Activated CD4-positive, alpha-beta T cell treated with anti-CD3 and anti-CD28 coated beads for 48 hours (primary cell): ENCODE measurements at places on chromosomes 3 and 15.
A peak's percentile ranks its signal among the peaks of the same experiment; 100 is the strongest.

GRCh38 chr3:3560591-3561311 is 238.5 kb upstream of the LRRN1 start:
- DNase-seq, result no peak

DNA sequence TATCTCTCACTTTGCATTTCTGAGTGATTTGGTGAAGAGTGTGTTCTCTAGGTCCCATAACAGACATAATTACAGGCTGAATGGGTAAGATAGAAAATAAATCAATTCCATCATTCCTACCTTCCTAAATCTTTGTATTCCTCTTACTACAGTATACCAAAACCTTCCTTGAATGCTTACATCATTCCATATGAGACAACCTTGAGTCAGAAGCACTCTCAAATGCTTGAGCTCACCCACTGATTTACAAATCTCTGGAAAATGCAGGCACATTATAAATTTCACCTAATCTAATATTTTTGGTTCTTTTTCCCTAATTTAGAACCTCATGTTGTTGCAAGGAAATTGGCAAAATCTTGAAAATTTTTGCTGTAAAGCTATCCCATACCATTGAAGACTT is 239.1 kb downstream of the CBLB start:
- no peak for DNase-seq

GRCh38 chr3:157122116-157122515 is 37.8 kb downstream of the CCNL1 start:
- DNase-seq, result no peak

GRCh38 chr15:70831094-70831911 is 22.7 kb downstream of the LARP6 start:
- DNase-seq, result no peak

GRCh38 chr15:46088486-46089445 is 453.9 kb downstream of the SQOR start:
- DNase-seq, result no peak

DNA sequence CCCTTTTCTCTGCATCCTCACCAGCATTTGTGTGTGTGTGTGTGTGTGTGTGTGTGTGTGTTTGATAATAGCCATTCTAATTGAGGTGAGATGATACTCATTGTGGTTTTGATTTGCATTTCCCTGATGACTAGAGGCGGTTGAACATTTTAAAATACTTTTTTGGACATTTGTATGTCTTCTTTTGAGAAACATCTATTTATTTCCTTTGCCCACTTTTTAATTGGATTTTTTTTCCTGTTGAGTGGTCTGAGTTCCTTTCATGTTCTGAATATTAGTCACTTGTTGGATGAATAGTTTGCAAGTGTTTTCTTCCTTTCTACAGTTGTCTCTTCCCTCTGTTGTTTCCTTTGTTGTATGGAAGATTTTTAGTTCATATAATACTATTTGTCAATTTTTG is 54.3 kb upstream of the THSD4 start:
- no peak for DNase-seq

- no peak for DNase-seq
Measured at GRCh38 chr15:53453253-53454105, 306.0 kb downstream of the WDR72 start.

DNA sequence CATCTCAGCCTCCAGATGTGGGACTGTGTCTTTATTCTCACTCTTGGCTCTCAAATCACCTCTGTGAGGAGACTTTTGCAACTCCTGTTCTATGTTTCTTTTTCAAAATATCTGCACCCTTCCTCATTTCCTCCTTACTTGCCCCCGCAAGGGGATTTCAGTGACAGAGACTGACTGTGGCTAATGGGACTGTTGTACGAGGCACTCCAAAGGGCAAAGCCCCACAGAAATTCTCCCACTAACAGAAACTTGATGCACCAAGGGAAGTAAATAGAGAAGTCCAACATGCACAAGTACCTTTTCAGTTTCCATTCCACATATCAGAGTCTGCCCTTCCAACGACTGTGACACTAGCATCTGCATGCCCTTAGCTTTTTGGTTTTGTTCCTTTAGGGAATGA is 69.7 kb downstream of the LRRK1 start:
- DNase-seq, result no peak

- no peak for DNase-seq
Measured at GRCh38 chr15:52368402-52368801, 72.8 kb upstream of the MYO5C start.

GRCh38 chr3:43181202-43181821 is 75.4 kb upstream of the POMGNT2 start:
- DNase-seq, result peak; percentile 67

DNA sequence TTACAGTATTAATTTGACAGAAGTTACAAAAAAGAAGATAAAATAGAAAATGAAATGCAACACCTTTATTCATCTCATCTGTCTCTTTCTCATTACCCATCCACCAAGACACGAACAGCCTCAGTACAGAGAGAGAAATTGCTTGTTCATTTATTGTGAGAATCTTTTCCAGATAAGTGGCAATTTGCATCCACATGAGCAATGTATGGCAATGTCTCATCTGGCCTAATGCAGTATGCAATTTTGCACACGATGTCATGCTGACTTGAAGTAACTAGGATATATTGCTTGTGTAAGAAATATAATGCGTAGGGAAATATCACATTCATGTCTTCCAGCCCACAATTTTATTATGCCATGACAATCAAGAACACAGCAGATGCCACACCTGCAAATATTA is 866.9 kb downstream of the ROBO1 start:
- no peak for DNase-seq

DNA sequence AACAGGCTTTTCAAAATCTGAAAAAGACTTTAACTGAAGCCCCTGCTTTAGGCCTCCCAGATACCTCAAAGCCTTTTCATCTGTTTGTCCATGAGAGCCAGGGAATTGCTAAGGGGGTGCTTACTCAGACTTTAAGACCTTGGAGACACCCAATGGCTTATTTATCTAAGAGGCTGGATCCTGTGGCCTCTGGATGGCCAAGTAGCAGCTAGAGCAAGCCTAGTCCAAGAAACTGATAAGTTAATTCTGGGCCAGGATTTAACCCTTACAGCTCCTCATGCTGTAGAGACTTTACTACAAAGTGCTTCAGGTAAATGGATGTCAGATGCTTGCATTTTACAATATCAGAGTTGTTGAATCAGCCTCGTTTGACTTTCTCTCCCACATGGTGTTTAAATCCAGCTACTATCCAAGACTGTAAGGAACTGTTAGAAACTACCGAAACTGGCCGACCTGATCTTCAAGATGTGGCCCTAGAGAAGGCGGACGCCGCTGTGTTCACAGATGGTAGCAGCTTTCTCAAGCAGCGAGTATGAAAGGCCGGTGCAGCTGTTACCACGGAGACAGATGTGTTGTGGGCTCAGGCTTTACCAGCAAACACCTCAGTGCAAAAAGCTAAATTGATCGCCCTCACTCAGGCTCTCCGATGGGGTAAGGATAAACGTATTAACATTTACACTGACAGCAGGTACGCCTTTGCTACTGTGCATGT is 3.3 kb downstream of the DET1 start:
- DNase-seq, result no peak

DNA sequence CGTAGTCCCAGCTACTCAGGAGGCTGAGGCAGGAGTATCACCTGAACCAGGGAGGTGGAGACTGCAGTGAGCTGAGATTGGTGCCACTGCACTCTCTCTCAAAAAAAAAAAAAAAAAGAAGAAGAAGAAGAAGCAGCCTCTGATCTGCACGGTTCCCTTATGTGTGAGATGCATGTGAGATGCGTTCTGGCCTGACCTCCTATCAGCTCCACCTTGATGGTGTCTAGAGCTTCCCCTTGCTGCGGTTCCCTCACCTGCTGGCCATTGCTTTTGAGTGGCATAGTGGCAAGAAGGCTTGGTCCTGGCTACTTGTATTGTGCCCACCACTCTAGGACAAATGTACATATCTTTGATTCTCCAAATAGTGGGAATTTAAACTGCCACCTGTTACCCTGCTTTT is 49.4 kb upstream of the CFAP161 start:
- DNase-seq, result no peak

DNA sequence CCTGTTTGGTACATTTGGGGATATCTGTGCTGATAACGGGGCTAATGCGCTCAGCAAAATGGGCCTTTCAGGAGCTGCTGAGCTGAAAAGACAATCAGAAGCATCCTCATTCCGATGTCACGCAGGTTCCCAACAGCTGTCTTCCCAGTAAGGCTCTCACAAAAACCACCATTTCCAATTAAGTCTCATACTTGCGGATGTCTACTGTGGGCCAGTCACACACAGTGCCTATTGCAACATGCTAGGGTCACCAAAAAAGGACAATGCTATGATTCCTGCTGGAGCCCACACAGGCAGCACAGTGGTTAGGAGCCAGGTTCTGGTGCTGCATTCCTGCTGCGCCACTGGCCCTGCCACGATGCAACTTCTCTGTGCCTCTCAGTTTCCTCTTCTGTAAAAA is 16.4 kb upstream of the LDHAL6B start:
- no peak for DNase-seq

DNA sequence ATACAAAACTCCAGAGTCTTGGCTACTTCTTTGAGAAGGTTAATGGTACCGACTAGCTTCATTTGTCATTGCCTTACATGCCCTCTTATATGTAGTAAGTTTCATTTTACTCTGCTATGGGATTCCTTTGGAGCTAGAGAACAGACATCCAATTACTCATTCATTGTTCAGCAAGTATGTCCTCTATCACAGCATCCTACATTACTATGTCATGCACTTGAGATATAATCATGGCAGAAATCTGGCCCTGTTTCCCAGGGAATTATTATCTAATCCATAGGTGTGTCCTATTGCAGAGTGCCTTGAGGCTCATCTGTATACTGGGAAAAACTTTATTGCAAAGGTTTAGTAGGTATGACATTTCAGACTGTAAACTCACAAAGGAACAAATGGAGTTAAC is 333.1 kb upstream of the NECTIN3 start:
- DNase-seq, result no peak

- no peak for DNase-seq
Measured at GRCh38 chr3:34001022-34001421, 202.6 kb downstream of the PDCD6IP start.

GRCh38 chr3:4756057-4756775 is 223.0 kb upstream of the BHLHE40 start:
- no peak for DNase-seq

DNA sequence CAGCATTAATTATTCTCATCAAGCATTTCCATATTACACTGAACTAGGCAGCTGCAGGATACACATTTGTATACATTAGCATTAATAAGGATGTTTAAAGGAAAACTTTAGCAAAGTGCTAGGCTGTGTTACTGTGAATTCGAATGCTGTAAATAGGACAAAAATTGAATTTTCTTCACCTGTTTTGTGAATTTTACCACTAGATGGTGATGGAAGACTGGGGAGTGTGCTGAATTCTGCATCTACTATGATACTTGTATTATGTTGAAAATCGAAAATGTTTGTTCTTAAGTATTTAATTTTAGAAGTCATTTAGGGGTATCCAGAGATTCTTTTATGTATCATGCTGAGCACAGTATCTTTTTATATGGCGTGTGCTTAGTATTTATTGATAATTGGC is 12.3 kb upstream of the P2RY14 start:
- DNase-seq, result no peak

DNA sequence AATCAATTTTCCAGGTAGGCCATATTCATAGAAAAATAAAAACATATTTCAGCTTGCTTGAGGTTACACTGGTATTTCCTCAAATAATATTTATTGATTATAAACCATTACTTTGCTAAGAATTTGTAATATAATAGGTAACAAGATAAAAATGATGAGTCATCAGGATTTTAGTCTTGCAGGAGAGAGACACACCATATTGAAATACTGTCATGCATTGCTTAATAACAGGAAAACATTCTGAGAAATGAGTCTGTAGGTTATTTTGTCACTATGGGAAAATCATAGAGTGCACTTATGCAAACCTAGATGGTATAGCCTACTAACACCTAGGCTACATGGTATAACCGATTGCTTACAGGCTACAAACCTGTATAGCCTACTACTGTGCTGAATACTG is 990.5 kb downstream of the OTOL1 start:
- no peak for DNase-seq

DNA sequence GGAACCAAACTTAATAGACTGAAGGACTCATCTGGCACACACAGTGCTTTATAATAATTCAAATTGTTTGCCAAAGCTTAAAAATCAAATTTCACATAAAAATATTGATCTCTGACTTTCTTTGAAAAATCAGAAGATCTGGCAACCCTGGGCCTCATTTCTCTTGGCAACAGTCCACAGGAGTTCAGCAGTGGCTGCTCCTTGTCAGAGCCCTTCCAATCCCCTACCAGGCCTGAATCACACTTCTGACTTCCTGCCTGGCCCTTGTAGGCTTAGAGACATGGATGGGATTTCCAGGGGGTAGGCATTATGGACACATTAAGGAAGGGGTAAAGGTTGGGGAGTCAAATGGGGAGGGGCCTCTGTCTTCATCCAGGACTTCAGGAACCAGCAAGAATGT is 55.5 kb downstream of the PLS1 start:
- no peak for DNase-seq

GRCh38 chr15:88032787-88033186 is 223.8 kb downstream of the NTRK3 start:
- DNase-seq, result no peak

DNA sequence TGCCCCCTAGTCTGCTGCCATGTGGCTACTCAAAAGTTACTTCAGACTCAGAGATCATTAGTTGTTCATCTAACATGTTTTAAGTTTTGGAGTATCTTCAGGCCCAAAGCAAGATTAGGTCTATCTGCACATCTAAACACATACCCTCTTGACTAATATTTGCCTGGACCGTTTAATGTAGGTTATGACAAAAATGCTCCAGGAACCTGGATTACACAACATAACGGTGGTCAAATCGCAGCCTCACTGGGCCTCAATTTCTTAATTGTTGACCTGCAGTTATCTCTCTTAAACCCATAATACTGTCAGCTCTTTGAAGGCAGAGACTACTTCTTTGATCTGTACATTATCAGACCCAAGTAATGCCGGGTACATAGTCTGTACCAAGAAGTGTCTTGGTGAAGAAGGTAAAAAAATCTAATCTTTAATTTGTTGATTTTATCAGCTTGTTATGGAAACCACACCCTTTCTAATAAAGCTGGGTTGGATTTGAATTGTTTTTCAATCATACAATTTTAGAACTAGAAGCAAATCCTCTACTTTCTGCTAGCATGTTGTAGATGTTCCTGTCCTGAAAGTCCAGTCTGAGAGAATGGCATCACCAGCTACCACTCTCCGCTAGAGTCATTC is 3.6 kb downstream of the SNRK start:
- DNase-seq, result no peak

DNA sequence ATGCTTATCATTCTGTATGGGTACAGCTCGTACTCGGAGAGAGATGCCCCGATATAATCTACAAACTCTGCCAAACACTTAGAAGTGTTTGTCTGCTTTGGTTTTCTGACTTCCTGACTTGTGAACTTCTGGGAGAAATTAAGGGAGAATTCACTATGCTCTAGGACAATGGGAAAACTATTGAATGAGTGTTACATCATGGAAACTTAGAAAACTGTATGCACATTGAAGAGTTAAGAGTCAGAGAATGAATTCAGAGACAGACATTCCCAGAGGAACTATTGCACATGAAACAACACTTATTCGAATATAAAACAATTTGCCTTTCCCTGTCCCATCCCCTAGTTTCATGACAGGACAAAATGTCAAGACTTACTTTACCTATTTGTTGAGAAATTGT is 57.8 kb downstream of the DTWD1 start:
- no peak for DNase-seq
